ENCODE measurements at places on chromosomes 2 and 18.

DNA sequence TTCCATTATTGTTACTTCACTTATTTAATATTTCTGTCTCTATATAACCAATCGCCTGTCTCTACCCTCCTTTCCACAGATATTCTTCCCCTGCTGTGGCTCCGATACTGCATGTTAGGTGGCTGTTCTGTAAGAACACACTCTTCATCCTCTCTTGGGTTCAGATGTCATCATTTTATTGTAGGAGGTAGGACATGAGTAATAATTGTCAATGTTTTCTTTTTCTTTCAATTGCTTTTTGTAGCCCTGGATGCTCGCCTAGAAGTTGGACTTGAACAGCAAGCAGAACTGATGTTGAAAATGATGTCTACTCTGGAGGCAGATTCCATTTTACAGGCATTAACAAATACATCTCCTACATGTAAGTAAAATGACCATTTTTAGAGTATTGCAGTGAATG, 128.6 kb downstream of the BIRC6 start:
- no peak for DNase-seq

DNA sequence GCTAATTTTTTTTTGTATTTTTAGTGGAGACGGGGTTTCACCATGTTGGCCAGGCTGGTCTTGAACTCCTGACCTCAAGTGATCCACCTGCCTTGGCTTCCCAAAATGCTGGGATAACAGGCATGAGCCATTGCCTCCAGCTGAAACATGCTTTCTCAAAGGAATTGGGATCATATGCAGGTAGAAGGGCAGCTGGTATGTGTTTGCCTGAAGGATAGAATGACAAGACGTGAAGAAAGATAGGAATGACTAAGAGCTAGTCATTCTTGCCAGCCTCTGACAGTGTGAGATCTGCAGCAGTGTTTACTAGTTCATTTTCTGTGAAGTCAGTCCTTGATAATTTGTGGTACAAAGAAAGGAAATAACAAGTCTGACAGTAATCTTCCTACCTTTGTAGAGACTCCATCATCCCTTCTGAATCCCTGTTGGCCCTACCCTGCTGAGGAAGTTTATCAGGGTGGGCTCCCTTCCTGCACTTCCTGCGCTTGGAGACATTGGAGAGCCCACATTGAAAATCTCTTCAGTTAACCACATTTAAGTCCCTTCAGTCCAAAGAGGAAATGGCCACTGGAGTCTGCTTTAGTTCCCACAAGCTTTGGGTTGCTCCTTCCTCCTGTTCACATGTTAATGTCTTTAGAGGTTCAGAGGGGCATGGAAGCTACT, 14.7 kb downstream of the CFLAR start:
- DNase-seq, result no peak

- no peak for DNase-seq
Measured at GRCh38 chr2:21036708-21037670, 6.9 kb downstream of the APOB start.

DNA sequence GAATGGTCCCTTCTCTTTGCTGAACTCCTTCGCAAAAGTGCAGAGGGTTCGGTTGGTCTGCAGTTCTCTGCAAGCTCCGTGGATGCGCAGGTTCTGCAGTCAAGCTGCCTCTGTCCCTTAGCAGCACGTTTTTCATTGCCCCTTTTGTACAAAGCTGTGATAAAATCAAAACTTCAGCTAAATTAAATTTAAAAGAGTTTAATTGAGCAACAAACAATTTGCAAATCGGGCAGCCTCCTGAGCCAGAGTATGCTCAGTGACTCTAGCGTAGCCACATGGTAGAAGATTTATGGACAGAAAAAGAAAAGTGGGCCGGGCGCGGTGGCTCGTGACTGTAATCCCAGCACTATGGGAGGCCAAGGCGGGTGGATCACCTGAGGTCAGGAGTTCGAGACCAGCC, 18.8 kb downstream of the TSN start:
- no peak for DNase-seq

DNA sequence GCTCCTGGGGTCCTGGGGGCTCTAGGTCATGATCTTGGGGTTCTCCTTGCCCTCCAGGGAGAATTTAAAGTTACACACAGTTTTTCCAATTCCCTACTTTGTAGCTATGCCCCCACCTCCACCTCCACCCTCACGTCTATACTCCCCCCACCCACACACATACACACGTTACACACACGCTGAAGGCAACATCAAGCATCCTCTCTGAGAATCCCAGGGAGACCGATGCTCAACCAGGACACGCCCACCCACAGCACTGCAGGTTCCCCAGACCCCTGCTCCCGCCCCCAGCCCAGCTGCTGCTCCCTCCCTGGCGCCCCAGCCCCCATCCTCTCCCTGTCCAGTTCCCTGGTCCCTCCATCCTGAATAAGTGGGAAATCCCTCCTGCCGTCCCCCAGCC, 6.4 kb upstream of the TNS1 start:
- no peak for DNase-seq

GRCh38 chr2:75140288-75140687, 59.0 kb downstream of the TACR1 start:
- no peak for DNase-seq

DNA sequence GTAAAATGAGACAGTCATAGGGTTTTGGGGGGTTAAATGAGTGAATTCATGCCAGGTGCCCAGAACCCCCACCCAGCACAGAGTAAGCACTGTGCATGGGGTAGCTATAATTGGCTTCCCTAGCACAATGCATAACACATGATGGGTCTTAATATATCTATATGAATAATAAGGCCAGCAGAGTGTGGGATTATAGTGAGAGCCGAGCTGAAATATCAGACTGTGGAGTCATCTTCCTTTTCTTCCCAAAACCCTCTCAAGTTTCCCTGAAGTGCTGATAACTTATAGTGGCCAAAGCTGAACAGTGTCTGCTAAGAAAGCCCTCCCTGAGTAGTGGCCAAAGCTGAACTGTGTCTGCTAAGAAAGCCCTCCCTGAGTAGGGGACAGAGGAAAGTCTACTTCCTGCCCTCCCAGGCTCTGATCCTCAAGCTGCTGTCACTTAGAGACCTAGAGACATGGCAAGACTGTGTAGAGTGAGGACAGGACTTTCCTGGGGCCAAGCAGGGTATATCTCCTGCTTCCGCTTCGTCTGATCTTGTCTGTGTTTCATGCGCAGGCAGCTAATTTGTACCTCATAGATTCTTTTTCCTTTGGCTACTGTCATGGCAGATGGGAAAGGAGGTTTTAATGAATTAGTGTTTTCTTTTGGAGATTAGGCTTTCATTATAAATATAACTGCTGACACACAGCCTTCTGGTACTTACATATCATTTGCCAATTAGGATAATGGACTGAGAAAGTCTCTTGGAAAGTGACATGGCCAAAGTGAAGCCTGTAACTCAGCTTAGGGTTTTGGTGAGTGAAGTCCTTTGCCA, 94.9 kb downstream of the FHOD3 start:
- no peak for DNase-seq

GRCh38 chr18:36331521-36331971, 34.0 kb downstream of the FHOD3 start:
- no peak for DNase-seq

DNA sequence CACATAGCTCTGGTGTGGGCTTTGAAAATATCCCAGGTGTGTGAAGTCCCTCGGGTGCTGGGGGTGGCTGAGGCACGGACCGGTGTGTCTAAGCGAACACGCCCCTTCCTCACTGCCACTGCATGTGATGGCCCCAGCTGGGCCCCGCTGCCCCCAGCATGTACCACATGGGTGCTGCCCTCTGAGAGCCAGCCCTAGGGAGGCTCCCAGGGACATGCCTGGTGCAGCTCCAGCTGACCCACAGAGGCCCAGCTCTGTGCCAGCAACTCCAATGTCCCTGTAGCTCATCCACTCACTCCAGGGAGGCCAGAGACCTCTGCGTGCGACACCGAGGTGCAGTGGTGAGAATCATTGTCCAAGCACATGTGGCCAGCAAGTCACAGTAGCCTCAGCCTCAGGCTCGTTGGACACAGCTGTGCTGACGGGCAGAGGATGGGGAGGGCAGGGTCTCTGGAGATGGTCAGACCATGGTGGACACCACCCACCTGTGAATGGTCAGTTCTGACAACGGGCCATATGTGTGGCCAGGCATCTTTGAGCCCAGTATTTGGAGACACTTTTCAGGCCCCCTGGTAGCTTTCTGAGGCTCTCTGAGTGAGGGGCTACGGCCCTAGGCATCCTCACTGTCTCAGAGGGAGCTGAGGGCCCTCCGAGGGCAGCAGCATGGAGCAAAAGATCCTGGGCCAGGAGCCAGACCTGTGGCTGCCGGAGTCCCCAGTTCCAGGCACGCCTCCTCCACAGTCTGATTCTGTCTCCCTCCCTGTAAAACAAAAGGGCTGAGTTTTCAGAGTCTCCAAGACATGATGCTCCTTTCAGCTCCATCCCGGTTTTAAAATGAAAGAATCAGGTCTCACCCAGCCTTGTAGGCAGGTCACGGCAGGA, 220.7 kb downstream of the NDUFA10 start:
- DNase-seq, result no peak

- DNase-seq, result no peak
Measured at GRCh38 chr18:25299426-25300300, 52.3 kb downstream of the ZNF521 start.

GRCh38 chr2:24432121-24432520, 58.9 kb upstream of the NCOA1 start:
- no peak for DNase-seq

DNA sequence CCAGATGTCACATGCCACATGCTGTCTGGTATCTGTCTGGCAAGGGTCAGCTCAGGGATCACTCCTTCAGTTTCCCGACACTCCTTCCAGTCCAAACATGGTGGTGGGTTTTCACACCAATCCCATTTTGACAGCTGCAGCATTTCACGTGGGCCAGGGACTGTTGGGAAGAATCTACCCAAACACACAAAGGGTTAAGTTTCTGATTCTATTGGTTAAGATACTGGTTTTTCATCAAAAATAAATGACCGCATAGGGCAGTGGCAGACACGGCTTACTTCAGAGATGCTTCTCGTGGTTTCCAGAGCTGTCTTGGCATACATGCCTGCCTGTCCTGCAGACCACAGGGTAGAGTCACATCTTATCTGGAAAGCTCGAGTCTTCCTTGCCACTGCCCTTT, 79.7 kb downstream of the PSMG2 start:
- DNase-seq, result no peak

DNA sequence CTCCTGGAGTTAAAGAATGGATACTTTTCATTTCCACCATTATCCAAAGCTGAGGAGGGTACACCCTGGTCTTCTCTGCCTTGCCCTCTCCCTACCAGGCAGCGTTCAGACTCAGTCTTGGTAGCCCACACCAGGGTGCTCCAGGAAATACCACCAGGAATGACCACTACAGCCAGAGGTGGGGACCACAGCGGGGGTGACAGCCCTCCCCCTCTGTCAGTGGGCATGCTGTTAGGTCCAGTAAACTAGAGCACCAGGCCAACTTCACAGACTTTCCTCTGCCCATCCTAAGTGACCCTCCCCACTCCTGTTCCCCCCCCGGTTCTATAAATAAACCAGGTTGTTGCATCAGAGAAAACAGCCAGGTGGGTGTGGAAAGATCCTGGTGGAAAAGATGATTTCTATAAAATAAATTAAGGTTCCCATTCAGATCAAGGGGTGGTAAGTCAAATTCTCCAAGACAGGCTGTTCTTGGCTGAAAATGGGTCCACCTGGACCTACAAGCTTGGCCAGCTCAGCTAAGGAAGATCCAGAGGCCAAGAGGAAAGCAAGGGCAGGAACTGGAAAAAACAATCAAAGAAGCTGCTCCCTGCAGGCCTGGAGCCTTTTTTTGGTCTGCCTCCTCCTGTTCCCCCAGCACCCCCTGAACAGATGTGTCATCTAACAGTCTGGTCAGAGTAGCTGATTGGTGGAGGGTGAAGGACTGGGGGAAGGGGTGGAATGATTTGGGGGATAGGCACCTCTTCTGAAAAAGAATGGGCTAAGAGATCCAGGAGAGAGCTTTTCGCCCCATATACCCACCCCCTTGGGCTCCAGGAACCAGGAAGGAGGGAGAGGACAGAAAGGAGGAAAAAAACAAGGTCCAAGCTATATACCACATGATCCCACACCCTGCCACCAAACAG, 2.3 kb downstream of the RAB11FIP5 start:
- DNase-seq, result no peak

DNA sequence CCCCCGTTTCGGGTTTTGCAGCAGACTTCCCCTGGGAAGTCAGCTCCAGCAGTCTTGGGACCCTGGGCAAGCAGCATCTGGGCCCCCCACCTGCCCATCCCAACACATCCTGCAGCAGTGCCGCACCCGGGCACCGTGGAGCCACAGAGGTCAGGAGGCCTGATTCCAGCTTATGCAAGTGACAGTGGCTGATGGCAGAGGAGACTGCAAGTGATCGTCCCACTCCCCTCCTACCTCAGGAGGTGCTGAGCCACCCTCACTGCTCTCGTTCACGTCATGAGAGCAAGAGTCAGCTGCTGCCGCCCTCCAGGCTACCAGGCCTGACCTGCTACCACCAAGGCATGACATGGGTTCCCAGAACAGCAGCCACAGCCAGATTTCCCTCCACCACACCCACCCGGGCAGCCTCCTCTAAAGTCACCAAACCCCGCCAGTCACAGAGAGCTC, 18.2 kb downstream of the COX7A2L start:
- no peak for DNase-seq

DNA sequence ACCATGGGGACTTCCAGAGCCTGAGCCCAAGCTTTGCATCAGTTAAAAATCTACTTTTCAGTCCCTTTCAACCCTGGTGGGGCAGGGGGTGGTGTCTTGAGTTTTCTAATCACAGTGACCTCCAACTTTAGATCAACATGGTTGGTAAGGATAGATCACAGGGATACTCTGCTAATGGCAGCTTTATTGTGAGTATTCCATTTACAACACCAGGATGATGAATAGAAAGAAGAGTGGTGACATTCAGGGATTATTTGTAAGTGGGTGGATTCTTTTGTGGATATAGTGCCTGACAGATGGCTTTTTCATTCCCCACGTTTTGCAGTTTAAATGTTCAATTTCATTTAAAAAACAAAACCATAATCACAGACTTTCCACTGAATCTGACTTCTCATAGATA, 51.3 kb downstream of the ZNF532 start:
- no peak for DNase-seq

DNA sequence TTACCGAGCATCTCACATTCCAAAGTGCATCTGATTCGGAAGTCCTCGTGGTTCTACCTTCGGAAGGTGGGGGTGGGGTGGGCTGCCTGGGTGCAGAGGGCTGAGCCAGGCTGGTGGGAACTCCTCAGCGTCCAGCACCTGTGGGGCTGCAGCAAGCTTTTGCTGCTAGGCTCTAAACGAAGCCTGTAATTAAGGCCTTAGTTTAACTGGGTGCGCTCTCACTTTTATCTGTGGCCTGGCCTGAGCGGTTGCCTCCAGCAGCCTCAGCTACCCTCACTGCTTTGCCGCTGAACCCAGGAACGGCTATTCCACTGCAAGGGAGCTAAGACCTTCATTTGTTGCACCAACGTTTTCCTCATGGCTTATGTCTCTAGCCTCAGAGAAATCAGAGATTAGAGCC, 48.4 kb downstream of the TMEM17 start:
- DNase-seq, result no peak

GRCh38 chr18:25314151-25314837, 37.7 kb downstream of the ZNF521 start:
- DNase-seq, result no peak

DNA sequence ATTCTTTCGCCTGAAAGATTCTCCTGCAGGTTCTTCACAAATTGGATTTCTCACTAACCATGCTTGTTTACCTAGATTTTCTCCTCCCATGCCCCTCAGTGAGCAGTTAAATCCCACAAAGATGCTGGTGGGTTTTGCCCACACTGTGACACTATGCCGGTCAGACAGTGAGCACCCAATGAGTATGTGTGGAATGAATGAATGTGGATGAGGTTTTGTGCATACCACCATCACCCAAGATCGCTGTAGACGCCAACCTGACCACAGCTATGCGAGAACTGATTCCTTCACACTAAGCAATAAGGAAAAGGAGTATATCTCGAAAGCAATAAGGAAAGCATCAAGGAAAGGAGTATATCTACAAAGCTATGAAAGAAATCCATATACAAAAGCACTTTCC, 116.7 kb downstream of the PID1 start:
- DNase-seq, result no peak
